ENCODE measurements at places on chromosomes 3 and 15.

DNA sequence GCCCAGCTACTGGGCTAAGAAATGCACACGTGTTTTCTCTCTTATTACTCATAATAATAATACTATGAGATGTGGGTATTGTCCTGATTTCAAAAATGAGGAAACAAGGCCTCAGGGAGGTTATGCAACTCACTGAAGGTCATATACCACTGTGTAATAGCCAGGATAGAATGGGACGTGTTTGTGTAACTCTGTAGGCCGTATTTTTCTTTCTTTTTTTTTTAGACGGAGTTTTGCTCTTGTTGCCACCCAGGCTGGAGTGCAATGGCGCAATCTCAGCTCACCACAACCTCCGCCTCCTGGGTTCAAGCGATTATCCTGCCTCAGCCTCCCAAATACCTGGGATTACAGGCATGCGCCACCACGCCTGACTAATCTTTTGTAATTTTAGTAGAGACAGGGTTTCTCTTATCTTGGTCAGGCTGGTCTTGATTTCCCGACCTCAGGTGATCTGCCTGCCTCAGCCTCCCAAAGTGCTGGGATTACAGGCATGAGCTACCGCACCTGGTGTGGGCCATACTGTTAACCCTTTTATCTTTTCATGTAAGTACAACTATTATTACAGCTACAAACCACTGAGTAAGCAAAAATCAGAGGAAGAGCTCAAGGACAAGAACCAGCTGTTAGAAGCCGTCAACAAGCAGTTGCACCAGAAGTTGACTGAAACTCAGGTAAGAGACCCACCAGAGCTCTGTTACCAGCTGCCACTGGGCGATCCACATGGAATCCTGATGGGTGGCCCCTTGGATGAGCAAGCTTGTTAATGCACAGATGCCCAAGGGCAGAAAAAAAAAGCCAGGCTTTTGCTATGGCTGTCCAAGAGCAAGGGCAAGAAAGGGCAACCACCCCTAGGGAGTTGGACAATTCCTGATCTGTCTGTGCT, 6.7 kb downstream of the KNSTRN start:
- no peak for DNase-seq

DNA sequence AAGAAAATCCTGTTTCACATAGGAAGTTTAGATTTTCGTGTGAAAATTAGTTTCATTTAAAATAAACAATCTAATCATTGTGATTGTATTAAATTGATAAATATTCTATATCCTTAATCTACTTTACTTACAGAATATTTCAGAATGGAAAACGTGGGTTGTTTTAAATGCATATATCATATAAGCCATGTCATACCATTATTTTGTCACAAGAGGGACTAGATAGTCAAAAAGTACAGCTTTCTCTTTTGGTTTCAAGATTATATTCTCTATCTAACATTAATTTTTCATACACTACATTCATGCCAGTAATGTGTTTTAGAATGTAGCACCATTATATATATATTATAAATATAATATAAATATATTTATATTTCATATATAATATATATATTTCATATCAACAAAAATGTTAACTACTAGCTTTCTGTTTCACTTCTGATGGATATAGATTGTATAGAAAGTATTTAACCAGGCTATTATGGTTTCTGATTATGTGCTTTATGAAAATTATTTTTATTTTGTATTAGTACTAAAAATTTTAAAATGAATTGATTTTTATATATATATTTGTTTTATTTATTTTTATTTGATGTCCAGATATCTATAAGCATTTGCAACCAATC, 45.3 kb downstream of the OSTN start:
- DNase-seq, result no peak

GRCh38 chr3:195443391-195443989, 670 bp upstream of the ACAP2 start:
- DNase-seq, result no peak

GRCh38 chr15:95129574-95129973, 898.2 kb downstream of the MCTP2 start:
- no peak for DNase-seq

DNA sequence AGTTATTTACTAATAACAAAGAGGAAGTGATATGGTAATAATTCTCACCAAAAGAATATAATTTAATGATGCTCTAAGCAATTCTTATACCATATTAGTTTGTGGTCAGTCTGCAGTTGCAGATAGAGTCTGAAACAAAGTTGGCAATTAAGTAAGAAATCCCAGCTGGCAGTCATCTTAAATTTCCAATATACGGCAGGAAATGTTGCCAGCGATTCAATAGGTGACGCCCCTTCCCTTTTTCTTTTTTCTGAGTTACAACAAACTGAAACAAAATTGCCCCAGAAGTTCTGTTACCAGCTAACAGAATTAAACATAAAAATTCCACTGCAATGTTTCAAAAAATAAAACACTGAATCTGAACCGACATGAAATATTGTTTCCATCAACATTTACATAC, 26.7 kb downstream of the LRRFIP2 start:
- no peak for DNase-seq

DNA sequence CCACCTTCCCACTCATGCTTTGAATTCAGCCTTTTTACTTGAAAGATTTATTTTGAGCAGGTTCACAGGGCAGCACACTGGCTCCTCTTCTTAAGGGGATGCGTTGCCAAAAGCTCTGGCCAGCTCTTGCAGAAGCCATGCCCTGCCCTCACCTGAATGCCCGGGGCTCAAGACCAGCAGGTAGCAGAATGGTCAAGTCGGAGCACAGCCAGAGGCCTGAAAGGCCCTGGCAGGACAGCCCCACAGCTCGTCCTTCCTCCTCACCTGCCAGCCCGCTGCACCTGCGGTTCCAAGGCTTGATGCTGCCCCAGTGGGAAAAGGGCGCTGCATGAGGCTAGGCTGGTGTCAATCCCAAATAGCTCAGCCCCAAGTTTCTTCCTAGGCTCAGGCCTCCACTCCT, 13.1 kb downstream of the CA12 start:
- no peak for DNase-seq

- DNase-seq, result no peak
Observed at GRCh38 chr3:36919439-36920160, 25.3 kb downstream of the TRANK1 start.
